CD4-positive, alpha-beta T cell treated with Interleukin-15 for 4 hours (primary cell): ENCODE measurements at places on chromosomes 11 and 22.

GRCh38 chr11:74611369-74611861, 19.0 kb downstream of the POLD3 start:
- DNase-seq = no peak

- no peak for DNase-seq
Observed at GRCh38 chr11:33507967-33508366, 192.7 kb downstream of the C11orf91 start.

GRCh38 chr11:15107730-15108515, 6.8 kb upstream of the INSC start:
- no peak for DNase-seq

GRCh38 chr11:17400048-17400775, 11.8 kb upstream of the KCNJ11 start:
- DNase-seq = no peak

- no peak for DNase-seq
Observed at GRCh38 chr11:112593440-112593839, 332.8 kb upstream of the PLET1 start.

GRCh38 chr11:26070714-26071380, 261.1 kb upstream of the ANO3 start:
- DNase-seq = no peak

- no peak for DNase-seq
Observed at GRCh38 chr11:3815845-3816244, 7.5 kb downstream of the PGAP2 start.

DNA sequence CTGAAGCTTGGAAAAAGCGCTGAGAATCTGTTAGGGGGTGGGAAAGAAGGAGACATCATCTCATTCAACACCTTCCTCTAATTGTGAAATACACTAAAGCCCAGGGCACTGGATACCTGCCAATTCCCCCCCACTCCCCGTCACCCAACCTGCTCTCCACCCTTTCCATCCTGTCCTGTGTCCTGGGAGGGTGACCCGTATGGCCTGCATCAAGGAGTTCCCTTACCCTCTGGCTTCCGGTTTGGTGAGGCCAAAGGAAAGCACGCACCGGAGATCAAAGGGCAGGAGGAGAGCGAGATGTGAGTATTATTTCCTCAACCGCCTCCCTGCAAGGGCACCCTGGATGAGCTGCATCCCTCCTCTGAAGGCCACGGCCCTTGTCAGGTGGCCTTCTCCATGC, 65.0 kb upstream of the PTPRJ start:
- no peak for DNase-seq

- DNase-seq = no peak
Observed at GRCh38 chr22:37726241-37726887, 29.5 kb downstream of the TRIOBP start.

- DNase-seq = no peak
Observed at GRCh38 chr11:100639140-100639539, 47.9 kb upstream of the ARHGAP42 start.

DNA sequence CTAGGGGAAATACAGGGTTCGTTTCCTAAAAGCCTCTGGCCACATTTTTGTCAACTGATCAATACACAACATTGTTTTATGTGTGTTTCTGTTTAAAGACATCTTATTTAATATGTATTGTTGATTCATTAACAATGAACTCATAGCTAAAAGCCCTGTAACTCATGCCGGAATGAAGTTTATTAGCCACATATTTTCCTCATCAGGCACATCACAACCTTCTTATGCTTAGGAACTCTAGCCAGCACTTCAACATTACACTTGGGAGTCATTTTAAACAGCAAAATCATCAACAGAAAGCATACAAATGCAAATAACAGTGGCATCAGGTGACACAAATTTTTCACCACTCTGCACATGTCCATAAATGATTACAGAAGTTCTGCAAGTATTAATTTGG, 15.1 kb upstream of the BLID start:
- DNase-seq = no peak

- peak; percentile 75 for DNase-seq
Observed at GRCh38 chr11:3014057-3014938, 22.2 kb upstream of the NAP1L4 start.

- no peak for DNase-seq
Observed at GRCh38 chr22:46694416-46695170, 43.5 kb downstream of the CERK start.

- DNase-seq = no peak
Observed at GRCh38 chr11:96714689-96715088, 324.9 kb downstream of the JRKL start.

DNA sequence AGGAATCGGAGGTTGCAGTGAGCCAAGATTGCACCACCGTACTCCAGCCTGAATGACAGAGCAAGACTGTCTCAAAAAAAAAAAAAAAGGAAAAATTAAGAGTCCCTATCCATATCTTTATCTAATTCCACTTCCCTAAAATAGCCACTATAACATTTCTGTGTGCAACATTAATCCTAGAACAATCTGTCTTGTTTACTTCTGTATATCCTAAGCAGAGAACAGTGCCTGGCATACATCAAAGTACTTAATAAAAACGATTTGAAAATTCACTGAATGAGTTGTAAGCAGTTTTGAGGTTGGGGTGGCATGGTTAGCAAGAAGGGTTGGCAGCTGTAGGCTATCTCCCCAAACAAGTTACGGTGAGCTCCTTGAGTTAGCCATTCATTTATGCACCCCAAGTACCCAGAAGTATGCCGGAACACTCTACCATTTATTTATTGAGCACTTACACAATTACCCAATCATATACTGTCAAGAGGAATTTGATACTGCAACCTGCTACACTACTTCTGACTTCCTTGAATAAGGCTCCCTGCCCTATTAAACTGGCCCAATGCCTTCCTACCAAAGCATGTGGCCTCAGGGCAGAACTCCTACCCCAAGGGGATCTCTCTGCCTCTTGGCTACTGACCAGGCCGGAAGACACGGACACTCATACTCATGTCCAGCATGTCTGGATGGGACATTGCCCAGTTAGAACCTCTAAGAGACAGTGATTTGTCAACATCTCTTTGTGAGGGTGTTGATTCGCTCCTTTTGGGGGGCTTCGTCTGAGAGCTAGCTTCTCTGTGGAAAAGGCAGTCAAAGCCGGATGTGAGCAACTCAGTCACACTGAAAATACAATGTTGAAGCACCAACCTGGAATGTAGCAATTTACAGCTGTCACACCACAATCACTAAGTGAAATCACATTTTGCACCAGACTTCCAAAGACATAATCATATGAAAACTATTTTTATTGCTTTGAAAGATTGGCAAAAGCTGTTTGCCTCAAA, 16.3 kb upstream of the TMEM41B start:
- DNase-seq = no peak

DNA sequence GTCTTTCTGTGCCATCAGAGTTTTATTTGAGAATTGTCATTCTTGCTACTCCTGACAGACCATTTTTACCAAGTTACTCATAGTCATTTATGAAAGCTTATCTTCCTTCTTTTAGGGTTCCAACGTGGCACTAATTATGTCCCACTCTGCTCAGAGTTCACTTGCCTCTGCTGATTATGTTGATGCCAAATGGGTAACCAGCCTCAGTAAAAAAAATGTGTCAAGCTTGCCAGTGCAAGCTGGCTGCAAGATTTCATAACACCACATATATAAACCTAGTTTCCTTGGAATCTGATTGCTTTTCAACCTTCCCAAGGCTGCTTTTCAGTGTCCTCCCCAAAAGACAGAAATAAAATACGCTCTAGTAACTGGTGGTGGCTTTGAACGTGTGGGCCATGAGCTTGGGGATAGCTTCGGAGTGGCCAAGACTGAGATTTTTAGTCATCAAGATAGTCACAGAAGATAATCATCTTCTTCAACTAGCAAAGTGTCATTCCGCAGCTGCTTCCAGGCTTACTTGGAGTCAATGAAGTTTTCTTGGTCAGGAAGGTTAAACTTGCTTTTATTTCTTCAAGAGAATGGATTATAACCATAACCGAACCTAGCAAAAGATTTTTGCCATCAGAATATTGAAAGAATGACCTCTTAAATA, 29.5 kb upstream of the APOA1 start:
- no peak for DNase-seq

- DNase-seq = no peak
Observed at GRCh38 chr11:76690736-76691135, 20.2 kb upstream of the LRRC32 start.

- no peak for DNase-seq
Observed at GRCh38 chr11:118318581-118319336, 14.2 kb downstream of the CD3E start.

GRCh38 chr11:74288911-74289310, 22.5 kb downstream of the P4HA3 start:
- no peak for DNase-seq

- no peak for DNase-seq
Observed at GRCh38 chr22:20135265-20135664, 3.7 kb downstream of the ZDHHC8 start.

GRCh38 chr11:64164392-64165312, 1.3 kb downstream of the MACROD1 start:
- DNase-seq = no peak

DNA sequence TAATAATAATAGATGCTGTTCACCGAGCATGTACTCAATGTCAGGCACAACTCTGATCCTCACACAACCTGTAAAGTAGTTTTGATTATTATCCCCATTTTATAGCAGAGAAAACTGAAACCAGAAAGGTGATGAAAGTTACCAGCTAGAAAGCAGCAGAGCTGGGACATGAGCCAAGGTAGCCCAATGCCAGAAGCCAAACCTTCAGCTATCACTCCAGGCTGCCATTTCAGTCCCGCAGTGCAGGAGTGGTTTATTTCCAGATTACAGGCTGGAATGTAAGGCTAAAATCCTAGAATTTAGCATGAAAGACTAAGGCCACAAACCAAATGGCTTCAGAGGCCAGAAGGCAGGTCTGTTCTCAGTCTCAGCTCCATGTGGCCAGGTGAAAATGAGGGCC, 108.8 kb downstream of the TENM4 start:
- DNase-seq = no peak

DNA sequence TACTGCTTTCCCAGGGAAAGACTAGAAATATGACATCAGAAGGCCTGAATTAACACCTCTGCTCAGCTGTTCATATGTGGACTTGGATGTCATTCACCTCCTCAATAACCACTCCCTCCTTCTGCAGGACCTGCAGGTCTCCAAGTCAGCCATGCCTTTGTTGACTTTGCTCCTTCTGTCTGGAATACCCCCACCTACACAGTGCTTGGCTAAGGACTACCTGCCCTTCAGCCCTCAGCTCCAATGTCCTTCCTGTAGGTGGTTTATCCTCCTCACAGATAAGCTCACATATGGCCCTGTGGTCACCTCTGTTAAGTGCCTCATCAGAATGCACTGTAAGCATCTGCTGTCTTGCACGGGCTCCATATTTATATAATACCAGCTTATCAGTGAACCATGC, 26.4 kb upstream of the FAT3 start:
- no peak for DNase-seq

GRCh38 chr11:9755561-9756185, 91.8 kb downstream of the SWAP70 start:
- DNase-seq = no peak

DNA sequence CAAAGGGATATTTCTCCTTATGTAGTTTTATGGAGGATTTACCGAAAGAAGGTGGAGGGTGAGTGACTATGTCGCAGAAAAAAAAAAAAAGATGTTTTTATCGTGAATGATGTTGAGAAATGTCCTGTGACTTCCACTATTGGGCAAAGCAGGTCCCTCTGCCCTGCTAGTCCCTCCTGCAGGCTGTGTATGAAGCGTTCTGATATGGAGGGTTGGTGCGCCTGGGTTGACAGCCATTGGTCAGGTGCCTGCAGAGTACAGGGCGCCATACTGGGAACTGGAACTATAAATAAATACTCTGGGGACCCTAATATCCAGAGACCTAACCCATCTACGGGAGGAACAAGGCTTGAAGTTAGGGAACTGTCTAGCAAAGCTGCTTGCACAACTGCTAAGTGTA, 1.5 kb downstream of the IL17RA start:
- DNase-seq = no peak

- no peak for DNase-seq
Observed at GRCh38 chr22:27494785-27495184, 306.8 kb downstream of the MN1 start.

- DNase-seq = peak; percentile 88
Observed at GRCh38 chr11:59135648-59136461, 6.8 kb upstream of the FAM111A start.

DNA sequence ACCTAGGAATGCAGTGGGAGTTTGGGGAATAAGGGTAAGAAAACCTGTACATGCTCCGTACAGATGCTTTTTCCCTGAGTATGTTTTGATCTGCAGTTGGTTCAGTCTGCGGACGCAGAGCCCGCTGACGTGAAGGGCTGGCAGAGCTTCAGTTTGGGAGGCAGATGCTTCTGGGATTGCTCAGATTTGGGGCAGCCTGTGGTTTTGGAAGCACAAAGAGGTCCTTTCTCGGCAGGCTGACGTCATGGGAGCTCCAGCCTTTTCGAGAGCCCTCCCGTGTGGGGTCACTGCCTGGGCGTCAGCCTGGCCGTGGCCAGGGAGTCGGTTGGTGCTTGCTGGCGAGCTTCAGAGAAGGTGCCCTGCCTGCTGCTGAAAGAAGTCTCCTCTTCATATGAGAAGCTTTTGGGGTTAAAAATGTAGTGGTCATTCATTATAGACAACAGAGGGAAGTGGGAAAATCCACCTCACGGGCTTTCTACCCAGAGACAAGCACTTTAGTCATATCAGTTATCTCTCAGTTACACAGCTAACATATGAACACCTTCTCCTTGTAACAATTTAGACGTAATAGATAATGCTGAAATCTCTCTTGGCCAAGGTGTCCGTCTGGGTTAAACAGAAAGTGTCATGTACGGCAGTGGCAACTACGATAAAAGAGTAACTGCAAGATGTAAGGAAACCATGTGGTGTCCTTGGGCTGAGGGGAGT, 26.8 kb downstream of the TPCN2 start:
- DNase-seq = no peak

- peak; percentile 71 for DNase-seq
Observed at GRCh38 chr22:42317008-42317407, 46.6 kb upstream of the TCF20 start.

- DNase-seq = no peak
Observed at GRCh38 chr11:19163617-19164016, 38.2 kb downstream of the CSRP3 start.

- DNase-seq = no peak
Observed at GRCh38 chr11:93857413-93858120, 7.1 kb upstream of the VSTM5 start.

DNA sequence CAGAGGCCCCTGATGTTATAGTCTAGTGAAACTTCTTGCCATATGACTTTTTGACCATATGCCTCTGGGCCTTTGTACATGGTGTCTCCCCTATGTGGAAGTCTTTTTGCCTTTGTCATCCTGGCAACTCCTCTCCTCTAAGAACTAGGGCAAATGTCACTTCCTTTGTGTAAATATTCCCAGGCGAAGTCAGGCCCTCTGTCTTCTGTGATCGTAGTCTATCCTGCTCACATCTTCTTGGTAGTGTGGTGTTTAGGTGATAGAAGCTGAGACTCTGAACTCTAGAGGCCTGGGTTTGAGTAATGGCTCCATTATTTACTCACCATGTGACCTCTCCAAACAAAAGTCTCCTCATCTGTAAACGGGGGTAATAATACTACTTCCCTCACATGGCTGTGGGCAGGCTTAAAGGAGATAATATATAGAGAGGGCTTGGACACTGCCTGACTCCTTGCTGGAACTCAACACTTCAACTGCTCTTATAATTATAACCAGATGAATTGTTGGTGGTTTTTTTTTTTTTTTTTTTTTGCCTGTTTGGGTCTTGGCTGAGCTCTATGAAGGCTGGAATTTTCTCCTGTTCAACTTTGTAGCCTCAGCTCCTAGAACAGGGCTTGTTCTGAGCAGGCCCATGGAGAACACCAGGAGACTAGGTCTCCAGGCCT, 43.8 kb downstream of the INSC start:
- DNase-seq = no peak
